IPS DF 19.7 (cell line): ENCODE measurements at places on chromosomes 11 and 22.

- DNase-seq = no peak
These were observed 13.4 kb upstream of the HYLS1 start for GRCh38 chr11:125873881-125874555.

GRCh38 chr11:119610836-119611426 is 118.1 kb downstream of the NECTIN1 start:
- DNase-seq = no peak

DNA sequence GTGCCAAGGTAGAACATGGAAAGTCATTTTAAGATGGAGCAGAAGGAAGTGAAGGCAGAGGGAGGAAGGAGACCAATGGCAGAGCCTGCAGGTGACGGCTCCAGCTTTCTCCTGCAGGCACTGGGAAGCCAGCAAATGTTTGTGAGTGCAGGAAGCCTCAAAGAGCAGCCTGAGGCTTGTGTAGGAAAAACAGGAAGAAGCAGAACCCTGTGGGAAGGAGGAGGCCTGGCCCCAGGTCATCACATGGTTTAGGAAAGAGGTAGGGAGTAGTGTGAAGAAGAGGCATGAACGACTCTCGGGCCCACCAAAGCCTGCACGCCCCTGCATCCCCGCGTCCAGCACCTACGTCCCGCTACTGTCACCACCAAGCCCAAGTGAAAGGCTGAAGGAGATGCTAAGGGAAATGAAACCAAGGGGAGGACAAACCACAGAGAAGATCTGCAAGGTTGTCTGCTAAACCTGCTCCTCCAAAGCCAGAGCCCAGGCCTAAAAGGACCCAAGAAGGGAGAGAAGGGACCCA is 151.5 kb downstream of the CHST1 start:
- no peak for DNase-seq

GRCh38 chr11:106063009-106063408 is 14.1 kb downstream of the KBTBD3 start:
- DNase-seq = no peak

DNA sequence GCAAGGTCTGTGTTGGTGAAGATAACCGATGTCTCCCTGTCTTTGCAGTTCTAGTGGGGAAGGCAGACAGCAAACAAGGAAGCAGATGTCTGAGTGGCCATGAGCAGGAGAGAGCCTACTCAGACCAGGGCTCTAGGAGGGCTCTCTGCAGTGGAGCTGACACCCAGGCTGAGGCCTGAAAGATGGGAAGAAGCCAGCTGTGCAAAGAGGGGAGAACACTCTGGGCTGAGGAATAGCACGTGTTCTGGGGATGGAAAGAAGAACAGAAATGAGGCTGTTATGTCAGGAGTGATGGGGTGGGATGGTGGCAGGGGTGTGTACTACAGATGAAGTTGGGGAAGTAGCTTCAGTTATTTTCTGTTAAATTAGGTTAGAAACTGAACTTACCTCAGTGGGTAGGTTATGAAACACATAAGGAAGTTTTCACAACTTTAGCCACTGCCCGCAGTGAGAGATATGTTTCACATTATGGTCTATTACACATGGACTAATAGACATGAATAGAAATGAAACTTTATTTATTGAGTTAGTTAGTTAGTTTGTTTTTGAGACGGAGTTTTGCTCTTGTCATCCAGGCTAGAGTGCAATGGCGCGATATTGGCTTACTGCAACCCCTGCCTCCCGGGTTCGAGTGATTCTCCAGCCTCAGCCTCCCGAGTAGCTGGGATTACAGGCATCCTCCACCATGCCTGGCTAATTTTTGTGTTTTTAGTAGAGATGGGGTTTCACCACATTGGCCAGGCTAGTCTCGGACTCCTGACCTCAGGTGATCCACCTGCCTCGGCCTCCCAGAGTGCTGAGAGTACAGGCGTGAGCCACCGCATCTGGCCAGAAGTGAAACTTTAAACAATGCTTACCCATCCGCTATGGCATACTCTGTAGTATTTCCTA is 7.8 kb downstream of the DCPS start:
- DNase-seq = no peak

GRCh38 chr11:34513682-34514449 is at the start of gene ELF5:
Gene ELF5 (minus strand): TSS chr11:34513794. CDS start chr11:34505749, 8,045 bp downstream.
- no peak for DNase-seq

DNA sequence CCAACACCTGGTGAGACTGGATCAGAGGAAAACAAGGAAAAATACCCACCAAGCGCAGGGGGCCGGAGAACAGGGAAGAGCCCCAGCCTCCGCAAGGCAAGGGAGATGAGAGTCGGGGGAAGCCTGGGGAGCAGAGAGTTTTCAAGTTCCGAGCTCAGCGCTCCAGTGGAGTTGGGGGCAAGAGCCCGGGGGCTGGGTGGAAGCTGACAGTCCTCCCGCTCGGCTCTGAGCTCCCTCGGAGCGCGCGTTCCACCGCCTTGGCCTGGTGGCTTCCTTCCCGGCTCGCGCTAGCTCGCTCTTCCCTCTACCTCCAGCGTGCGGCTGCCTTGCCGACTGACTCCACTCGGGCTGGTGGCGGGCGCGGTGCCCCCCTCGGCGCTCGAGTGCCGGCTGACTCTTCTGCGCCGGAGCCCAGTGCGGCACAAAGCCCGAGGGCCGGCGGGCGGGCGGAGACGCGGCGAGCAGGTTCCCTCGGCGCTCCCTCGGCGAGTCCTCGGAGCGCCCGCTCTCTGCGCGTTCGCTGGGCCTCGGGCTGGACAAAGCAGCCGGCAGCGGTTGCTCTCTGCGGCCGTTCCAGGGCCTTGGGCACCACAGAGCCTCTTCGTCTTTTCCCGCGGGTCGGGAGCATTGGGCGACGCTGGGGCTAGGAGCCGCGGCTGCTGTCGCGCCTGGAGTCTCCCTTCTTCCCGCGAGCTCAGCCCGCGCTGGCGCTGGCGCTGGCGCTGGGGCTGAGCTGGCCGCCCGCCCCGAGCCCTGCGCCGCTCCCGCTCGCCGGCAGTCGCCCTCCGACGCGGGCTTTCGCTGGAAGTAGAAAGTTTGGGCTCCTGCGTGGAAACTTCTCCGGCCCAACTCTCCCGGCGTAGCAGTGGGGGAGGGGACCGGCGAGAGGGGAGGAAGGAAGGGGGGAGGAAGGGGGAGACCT is 1.0 kb downstream of the PAX6 start:
- no peak for DNase-seq

- DNase-seq = no peak
These were observed 33.7 kb downstream of the SAMM50 start for GRCh38 chr22:43988960-43989359.

GRCh38 chr11:87007963-87008362 is 29.8 kb upstream of the TMEM135 start:
- no peak for DNase-seq

DNA sequence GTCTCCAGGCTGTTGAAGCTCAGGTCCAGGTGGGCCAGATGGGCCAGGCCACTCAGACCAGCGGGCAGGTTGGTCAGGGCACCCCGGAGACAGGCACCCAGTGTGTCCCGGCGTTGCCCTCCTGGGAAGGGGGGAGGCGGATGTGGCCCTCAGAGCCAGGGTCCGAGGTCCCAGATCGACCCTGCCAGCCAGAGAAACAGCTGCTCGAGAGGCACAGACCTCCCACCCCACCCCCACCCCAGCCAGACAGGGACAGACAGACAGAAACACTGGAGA is 1.6 kb downstream of the PIDD1 start:
- no peak for DNase-seq

- no peak for DNase-seq
These were observed 22.9 kb upstream of the FGF3 start for GRCh38 chr11:69841859-69842698.

DNA sequence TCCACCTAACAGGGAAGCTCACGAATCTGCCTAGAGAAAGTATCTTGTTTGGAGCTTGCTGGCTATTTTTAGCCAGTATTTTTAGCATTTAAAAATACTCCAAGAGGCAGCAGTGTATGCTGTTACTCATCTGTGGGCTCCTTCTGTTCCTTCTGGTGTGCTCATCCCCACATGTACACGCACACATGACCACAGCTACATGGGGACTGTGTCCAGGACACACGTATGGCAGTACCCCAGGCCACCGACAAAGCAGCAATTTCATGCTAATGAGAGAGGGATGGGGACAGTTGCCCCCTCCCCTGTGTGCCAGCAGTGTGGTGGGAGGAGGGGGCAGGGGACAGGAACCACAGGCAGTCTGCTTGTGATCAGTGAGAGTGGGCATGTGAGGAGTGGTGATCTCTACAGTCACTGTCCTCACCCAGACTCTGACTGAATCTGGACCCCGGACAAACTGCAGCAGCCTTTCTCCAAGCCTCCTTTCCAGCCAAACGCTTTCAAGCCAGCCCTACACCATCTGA is 16.4 kb downstream of the USP2 start:
- no peak for DNase-seq

GRCh38 chr11:125083312-125084056 is 20.4 kb downstream of the SLC37A2 start:
- DNase-seq = no peak

DNA sequence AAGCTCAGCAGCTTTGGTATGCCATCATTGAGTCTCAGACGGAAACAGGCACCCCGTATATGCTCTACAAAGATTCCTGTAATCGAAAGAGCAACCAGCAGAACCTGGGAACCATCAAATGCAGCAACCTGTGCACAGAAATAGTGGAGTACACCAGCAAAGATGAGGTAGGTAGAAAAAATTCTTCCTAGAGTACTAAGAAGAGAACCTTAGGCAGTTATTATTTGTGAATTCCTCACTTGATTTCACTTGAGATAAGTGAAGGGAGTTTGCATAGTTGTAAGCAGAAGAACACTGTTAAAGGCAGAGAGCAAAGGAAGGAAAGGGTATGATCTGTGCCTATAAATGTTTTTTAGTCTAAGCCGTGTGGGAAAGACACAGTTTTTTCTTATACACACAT is 28.6 kb downstream of the RRM1 start:
- DNase-seq = no peak

DNA sequence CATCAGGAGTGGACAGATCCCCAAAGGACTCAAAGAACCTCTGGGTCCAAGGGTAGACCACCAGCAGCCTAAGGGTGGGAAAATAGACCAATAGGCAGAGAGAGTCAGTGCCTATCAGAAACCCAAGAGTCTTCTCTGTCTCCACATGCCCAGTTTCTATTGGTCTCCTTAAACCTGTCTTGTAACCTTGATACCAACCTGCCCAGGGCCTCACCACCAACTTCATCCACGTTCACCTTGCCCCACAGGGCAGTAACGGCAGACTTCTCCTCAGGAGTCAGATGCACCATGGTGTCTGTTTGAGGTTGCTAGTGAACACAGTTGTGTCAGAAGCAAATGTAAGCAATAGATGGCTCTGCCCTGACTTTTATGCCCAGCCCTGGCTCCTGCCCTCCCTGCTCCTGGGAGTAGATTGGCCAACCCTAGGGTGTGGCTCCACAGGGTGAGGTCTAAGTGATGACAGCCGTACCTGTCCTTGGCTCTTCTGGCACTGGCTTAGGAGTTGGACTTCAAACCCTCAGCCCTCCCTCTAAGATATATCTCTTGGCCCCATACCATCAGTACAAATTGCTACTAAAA is at the start of gene HBB:
TSS of gene HBB (minus strand) at position 340 of the 579 bp plus-strand sequence. CDS start at position 290, 50 bp downstream.
- no peak for DNase-seq

- no peak for DNase-seq
These were observed 101.1 kb upstream of the FAT3 start for GRCh38 chr11:92123540-92123939.

GRCh38 chr11:65788821-65789220 is 2.0 kb downstream of the OVOL1 start:
- no peak for DNase-seq

DNA sequence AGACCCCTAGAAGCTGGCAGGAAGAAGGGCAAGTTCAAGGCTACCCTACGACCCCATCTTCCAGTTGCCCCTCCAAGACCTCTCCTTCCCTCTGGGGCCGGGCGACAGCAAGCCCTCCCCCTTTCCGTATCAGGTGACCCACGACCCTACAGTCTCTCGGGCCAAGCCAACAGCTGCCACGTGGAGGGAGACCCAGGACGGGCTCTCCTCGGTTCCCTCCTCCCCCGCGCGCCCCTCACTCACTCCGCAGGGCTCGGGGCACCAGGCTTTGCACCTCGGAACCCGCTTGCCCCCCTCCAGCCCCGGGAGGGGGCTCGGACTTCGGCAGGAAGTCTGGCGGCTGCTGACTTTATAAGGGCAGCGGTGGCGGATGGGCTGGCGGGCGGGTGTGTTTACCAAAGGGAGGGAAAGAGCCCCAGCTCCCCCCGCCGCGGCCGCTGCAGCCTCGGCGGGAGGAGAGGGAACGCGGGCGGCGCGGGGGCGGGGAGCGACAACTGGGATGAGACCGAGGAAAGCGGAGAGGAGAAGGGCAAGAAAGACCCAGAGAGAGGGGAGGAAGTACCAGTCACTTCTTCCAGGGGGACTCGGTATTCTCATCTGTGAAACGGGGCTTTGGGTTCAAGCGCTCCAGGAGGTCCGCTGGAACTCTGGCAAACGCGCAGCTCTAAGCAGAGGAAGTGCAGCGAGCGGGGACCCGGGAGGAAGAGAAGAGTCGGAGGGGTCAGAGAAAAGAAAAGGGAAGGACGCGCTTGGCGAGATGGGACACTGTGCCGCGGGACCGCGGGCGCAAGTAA is 767 bp downstream of the SLC43A1 start:
- no peak for DNase-seq

DNA sequence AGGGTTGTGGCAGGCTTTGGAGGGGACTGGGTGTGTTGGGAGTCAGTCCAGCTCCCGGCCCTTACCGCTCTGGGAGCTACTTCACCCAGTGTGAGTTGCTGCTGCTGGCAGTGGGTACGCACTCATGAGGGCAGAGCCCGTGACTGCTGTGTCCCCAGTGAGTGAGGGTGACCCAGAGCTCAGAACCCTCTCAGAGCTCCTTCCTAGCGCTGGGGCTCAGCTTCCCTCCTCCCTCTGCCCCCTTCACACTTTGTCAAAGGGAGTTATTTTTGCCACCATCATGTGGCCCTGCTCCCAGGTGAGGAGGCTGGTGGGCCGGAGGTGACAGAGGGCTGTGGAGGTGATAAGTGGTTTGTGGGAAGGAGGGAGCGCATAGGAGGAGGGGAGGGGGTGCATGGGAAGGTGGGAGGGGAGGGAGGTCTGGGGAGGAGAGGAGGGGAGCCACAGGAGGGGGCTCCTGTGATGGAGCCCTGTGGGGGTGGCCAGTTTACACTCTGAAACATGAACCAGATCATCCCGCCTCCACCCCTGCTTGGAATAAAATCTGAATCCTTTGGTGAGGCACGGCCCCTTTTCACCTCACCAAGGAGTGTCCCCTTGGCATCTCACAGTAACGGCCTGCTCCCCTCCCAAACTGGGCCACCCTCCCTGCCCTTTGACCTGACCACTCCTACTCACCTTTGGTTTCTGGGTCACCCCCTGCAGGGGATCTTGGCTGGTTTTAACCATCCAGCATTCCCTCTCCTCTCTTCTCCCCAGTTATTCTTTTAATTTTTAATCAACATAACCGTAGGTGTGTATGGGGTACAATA is 9.9 kb downstream of the NDUFV1 start:
- no peak for DNase-seq

DNA sequence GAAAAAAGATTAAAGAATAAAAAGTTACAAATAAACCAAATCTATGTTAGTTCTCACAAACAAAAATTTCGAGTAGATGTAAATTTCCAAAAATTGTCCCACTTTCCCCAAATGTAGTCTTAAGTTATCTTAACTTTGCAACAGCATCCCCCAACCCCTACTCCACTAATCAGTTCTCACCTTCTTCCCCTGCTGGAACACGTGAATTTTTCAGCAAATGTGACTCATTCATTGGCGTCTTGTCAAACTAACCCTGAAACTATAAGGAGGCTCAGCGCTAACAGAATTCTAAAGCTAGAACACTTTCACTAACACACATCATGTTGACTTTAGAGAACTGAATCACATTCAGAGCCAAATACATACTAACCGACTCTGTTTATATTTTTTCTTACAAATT is 46.1 kb downstream of the PHF21A start:
- no peak for DNase-seq
